Panc1 (cell line): ENCODE measurements at places on chromosomes 13 and 19.

GRCh38 chr13:27644302-27644701, 22.6 kb downstream of the POLR1D start:
- DNase-seq = no peak

- DNase-seq = peak; percentile 12
Measured at GRCh38 chr19:15330801-15331418, 1.4 kb downstream of the BRD4 start.

GRCh38 chr19:21912654-21913053, 76.7 kb upstream of the ZNF43 start:
- no peak for DNase-seq

DNA sequence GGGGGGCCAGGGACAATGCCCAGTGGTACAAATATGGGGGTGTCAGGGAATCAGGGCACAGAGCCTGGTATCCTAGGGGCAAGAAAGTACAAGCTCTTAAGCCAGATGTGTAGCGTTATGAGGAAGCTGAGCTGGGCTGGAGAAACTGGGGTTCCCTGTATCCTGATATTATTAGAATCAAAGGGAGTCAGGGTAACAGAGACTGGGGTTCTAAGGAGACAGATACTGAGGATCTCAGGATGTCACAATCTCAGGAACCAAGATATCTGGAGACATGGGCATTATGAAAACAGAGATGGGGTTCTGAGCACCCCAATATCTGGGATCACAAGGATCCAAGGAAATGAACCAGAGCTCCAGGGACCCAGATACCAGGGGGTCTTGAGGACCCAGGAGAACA, 784 bp downstream of the BCL3 start:
- no peak for DNase-seq

DNA sequence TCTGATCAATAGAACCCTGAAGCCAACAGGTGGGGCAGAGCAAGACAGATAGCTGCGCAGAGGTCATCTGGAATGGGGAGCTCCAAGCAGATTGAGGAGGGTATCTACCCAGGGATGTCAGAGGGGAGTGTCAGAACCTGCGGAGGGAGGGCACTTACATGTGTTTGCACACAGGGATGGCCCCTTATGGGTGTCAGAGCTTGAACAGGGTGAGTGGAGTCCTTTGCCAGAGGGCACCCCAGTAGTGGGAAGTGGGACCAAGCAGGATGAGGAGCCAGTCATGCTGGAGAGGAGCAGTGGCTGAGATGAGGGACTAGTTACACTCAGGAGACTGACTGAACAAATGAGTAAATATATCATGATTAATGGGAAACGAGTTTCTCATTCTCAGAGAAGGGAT, 17.0 kb upstream of the SIGLEC14 start:
- DNase-seq = no peak

GRCh38 chr13:100131863-100132574, 43.1 kb downstream of the PCCA start:
- peak; percentile 43 for DNase-seq

DNA sequence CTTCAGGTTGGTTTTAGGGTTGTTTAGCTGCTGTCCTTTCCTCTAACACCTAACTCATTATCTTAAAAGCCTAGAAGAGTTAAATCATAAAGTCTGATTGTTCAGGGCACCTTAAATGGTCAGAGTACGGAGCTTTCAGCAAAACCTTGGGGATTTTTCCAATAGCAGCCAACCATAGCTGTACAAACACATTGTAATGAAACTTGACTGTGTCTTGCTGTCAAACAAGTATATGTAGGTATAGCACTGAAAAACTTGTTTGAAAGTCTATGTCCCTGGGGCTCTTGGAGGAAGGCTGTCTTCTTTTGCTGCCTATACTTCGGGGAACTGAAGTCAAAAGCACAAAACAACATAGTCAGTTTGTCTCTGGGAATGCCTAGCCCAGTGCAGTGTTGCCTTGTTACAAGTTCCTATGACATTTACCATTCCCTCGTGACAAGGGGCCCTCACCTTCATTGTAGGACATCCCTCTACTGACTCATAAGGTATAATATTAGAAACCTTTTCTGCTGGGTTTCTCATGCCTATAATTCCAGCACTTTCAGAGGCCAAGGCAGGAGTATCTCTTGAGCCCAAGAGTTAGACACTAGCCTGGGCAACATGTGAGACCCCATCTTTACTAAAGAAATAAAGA, 474.5 kb upstream of the NBEA start:
- no peak for DNase-seq

- no peak for DNase-seq
Measured at GRCh38 chr13:35909837-35910540, 221.2 kb downstream of the DCLK1 start.

DNA sequence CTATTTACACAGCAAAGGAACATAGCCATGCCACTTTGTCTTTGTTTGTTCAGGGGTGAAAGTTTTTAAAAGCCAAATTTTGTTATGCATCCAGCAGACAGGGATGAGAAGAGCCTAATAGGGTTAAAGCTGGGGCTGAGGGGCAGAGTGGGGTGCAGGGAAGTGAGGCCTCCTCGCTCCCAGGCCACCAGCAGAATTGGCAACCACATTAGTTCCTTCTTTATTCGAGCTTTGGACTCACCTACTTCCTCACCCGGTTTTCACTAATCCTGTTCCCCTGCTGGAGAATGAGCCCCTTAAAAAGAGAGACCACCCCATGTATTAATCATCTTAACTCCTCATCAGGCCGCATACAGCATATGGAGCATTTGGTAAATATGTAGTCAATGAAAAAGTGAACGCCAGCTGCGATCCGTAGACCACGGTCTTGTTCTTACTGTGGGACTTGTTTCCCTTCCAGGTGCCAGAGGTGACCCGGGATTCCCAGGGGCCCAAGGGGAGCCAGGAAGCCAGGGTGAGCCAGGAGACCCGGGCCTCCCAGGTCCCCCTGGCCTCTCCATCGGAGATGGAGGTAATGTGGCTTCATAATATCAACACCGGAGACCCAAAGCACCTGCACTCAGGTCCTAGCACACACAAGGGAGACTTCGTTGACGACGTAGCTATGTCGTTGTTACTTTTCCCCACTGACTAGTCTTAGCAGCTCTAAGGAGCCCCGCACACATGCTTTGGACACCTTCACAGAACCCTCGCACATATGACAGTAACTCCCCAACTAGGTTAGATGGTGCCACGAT, 112.1 kb downstream of the RAB20 start:
- no peak for DNase-seq

GRCh38 chr13:85347251-85347650, 452.0 kb downstream of the SLITRK6 start:
- DNase-seq = no peak

DNA sequence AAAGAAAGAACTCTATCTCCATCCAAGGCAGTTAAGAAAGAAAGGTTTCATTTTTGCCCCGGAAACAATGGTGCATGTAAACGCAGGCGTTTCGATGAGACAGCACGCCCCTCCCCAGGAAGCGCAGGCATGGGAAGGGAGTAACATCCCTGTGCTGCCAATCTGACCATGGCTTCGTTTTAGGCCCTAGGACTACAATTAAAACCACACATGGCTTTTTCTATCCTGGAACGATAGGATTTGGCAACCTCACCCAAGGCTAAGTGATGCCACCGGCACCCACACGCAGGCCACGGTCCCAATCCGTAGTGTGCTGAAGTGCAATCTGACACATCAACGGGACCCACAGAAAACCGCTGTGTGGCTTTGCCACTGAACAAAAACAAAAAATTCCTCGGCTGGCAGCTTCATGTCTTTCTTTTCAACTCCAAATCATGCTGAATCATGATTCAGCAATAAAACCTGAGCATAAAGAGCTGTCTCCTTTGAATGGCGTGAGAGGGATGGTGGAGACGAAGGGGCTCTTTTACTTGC, 24.2 kb downstream of the RANBP3 start:
- no peak for DNase-seq

- no peak for DNase-seq
Measured at GRCh38 chr19:35858311-35858710, 1.6 kb downstream of the KIRREL2 start.

DNA sequence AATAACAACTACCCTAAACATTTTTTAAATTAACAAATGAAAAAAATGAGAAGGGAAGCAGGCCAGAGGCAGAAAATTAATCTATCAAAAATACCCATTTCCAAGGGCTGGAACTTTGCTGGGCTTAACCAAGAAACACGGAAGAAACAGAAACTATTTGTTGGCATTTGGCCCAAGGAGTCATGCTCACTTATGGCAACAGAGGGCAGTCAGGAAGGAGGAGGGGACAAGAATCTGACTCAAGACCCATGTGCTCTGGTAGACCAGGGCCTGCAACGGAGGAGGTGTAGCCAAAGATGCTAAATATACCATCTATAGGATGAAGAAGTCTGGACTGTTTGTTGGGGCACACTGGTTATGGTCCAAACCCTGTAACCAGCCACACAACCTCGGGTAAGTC, 496.7 kb downstream of the COG6 start:
- no peak for DNase-seq

GRCh38 chr13:112181336-112182067, 114.6 kb downstream of the SOX1 start:
- no peak for DNase-seq

- DNase-seq = no peak
Measured at GRCh38 chr13:106505732-106506131, 29.7 kb downstream of the EFNB2 start.

DNA sequence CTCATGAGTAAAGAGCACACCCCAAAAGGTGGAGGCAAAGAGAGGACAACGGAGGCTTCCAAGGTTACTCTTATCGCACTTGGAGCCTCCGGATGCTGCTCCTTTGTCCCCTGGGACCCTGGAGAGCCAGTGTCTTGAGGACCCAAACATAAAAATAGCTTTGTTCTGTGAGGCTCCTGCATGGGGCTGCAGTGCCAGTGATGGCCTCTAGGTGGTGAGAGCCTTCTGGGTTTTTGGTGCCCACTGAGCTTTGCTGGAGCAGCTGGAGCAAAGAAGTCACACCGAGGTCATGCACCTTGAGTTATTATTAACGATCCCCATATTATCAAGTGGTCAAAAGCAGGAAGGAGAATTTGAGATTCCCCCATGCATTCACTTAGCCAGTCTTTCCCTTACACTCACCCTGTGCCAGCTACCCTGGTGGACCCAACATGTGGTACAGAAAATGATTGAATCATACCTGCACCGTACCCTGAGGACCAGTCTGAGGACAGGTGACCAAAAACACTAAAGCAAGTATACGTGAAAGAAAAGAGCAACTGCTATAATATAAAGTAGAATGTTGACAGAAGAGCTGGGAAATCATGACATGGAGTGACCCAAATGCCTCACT, 41.5 kb downstream of the ZNF682 start:
- DNase-seq = no peak

DNA sequence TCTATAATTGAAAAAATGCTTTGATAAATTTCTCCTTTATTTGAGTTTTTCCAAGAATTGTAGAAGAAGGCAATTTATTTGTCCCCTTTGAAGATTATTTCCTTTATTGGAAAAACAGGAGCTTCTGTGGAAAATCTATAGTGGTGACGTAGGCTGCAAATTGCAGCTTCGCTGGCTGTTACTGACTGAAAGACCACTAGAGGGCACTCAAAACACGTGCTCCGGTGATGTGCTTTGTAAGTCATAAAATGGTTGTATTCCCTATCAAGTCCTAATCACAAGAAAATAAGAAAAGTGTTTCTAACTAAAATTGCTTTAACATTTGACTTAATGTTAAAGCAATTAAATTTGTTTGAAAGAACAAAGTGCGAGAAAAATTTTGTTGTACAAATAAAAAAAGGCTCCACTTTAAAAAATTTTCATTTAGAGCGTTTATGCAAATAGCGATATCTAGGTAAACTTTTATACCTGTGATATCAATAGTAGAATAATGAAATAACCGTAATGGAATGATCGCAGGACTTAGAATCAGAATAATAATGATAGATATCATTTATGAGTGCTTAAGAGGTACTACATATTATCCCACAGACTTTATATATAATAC, 638.2 kb upstream of the SPRY2 start:
- DNase-seq = peak; percentile 47

GRCh38 chr13:93982179-93982918, 497.1 kb downstream of the DCT start:
- no peak for DNase-seq

GRCh38 chr13:35789335-35790165, 313.1 kb upstream of the MAB21L1 start:
- no peak for DNase-seq

DNA sequence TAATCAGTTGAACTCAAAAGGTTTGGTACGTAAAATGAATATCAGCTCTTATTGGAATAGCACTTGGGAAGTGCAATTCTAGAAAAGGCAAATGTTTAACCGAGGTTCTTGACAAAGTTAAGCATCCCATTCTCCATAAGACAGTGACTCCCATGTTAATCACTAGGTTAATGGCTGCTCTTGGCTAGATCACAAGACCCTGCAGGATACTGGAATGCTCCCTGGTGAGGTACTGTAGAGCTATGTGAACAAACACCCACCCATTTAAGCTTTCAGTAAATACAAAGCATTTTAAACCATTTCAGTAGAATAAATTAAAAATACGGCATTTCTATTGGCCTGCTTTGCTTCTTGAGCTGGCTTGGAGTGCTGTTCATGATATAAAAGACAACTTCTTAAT, 56.5 kb downstream of the TDRD3 start:
- DNase-seq = no peak

- no peak for DNase-seq
Measured at GRCh38 chr13:66829803-66830202, 400.3 kb downstream of the PCDH9 start.

- DNase-seq = no peak
Measured at GRCh38 chr19:51002542-51003311, 1.3 kb upstream of the KLK8 start.

- no peak for DNase-seq
Measured at GRCh38 chr13:45615501-45616101, at the start of gene ERICH6B. TSS of gene ERICH6B (minus strand) at chr13:45615739. CDS start at chr13:45597005, 18,734 bp downstream.

DNA sequence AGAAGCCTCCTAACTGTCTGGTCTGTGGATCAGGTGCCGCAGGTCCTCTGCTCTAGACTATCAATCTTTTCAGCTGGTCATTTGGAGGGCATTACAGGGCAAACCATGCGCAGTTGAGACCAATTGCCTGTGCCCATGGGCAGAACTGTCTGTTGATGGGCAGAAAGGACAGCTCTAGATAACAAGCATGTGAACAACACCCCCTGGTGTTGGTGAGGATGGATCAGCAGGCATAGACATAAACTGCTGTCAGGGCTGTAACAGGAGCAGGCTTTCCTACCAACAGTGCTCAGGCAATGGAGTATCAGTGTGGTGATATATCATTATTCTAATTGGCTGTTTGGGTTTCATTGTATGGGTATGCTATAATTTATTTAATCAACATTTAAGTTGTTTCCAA, 104.7 kb upstream of the KL start:
- DNase-seq = no peak

DNA sequence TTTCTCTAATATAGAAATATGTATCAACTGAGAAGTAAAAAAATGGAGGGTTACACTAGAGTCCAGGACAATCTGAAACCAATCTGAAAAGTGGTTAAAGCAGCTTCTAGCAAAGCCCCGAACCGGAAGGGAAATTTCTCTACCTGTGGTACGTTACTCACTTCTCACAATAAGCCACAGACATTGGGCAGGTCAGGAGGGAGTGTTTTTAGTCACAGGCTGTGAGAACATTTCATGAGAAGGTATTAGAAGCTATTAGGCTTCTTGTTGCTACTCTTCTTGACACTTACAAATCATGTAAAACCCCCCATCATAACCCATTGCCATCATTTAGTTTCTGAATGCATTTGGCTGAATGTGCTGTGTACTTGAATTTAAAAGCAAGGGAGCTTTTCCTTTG, 120.9 kb downstream of the NUFIP1 start:
- DNase-seq = no peak

- no peak for DNase-seq
Measured at GRCh38 chr13:80262051-80262695, 78.8 kb downstream of the SPRY2 start.

- no peak for DNase-seq
Measured at GRCh38 chr13:40536443-40537113, 129.9 kb downstream of the FOXO1 start.

GRCh38 chr13:112968380-112968909, 569 bp upstream of the MCF2L start:
- no peak for DNase-seq
